ENCODE measurements at places on chromosomes 6 and 20.

DNA sequence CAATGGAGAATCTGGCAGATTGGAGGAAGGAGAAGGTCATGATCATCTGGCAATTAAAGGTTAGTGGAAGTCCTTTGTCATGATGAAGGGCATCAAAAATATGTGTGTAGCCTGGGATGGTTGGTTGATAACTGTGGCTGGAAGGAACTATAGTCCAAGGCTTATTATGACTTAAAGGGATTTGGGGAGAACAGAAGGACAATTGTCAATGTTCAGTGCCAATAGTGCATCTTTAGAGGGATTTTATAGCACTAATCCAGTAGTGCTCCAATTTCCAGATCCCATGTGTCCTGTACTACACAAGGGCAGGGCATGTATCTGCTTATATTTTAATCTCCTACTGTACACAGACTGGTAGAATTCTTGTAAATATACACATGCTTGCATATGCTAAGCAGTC is 5.0 kb upstream of the ZBTB24 start:
- no peak for DNase-seq

DNA sequence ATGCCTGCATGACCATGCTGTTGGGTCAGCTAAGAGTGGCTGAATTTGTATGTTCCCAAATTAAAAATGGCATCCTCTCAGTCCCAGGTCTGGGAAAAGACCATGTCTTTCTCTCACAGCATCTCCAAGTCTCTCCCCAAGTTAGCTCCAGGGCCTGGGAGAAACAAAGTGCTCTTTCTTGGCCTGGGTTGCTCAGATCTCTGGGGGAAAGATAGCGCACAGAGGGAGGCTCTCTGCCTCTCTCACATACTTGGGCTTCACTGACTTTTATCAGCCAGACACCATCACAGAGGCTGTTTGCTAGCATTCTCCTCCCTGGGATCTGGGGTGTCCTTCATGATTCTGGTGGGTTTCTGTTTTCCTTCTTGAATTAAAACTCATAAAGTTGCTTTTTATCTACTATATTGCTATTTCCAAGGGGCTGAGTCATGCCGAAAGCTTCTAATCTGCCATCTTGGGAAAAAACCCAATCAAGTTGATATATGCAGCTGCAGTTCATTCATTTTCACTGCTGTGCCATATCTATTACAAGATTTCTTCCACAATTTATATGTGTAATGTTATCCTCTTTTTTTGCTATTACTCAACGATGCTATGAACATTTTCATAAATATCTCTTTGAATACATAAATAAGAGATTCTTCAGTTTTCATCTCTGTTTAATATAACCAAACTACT is 190.2 kb downstream of the MOXD1 start:
- no peak for DNase-seq

DNA sequence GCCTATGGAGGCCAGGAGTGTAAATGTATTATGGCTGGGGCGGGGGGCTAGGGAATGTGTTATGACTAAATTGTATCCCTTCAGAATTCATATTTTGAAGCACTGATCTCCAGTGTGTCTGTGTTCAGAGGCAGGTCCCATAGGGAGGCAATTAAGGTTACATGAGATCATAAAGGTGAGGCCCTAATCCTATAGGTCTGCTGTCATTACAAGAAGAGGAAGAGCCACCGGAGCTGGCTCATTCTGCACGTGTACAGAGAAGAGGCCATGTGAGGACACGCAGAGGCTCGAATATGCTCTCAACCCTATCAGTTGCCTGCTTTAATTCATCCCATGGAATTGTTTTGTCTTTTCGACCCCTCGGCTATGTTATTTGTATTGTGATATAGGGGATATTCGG is 76.9 kb downstream of the VTA1 start:
- DNase-seq, result no peak

DNA sequence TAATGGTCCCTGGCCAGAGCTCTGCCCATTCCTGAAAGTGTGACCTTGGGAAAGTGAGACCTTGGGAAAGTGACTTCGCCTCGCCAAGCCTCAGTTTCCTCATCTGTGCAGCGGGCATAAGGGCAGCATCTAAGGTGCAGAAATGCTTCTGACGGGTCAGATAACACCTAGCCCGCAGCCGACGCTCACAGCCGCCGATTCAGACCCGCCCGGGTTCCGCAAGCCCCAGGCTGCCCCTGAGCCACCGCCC is 486 bp downstream of the FKBP1A start:
- DNase-seq, result no peak

DNA sequence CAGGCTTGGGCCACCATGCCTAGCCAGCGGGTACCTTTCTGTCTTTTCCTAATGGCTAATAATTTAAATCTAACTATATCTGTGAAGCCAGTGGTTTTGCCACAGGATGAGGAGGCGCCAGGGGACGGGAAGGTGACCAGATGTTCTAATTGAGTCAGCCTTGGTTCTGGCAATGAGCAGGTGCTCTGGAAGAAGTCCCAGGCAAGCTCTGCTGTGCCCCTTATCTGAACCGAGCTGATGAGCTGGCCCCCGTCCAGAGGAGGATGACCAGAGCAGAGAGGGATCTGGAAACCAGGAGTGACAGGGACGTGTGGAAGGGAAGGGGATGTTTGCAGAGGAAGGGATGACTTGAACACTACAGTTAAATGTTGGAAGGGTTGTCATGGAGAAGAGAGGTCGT is 46.7 kb downstream of the SLC35D3 start:
- no peak for DNase-seq

GRCh38 chr6:106511288-106512047 is 117.8 kb downstream of the RTN4IP1 start:
- DNase-seq, result no peak

- DNase-seq, result no peak
Measured at GRCh38 chr6:56677559-56677958, 34.9 kb upstream of the DST start.

- no peak for DNase-seq
Measured at GRCh38 chr20:3744806-3745685, 12.6 kb downstream of the HSPA12B start.

- no peak for DNase-seq
Measured at GRCh38 chr20:38373231-38373867, 27.1 kb downstream of the LBP start.

DNA sequence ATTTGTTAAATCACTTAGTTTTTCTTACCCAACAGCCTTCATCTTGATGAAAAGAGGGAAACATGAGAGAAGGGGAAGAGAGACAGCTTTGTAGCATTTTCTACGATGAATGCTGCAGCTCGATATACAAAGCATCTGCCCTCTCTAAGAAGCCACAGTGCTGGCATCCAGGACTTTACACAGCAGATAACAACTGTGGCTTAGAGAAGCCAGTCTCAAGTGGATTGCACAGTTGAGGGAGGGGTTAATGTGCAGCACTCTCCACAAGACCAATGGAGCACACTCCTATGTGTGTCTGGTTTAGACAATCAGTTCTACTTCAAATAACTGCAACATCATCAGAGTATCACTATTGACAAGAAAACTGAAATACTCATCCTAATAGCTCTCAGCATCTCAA is 5.8 kb downstream of the C6orf120 start:
- no peak for DNase-seq

GRCh38 chr6:107656401-107656800 is 166.5 kb downstream of the SOBP start:
- DNase-seq, result no peak

GRCh38 chr6:13273202-13273930 is 55.0 kb downstream of the TBC1D7 start:
- no peak for DNase-seq

DNA sequence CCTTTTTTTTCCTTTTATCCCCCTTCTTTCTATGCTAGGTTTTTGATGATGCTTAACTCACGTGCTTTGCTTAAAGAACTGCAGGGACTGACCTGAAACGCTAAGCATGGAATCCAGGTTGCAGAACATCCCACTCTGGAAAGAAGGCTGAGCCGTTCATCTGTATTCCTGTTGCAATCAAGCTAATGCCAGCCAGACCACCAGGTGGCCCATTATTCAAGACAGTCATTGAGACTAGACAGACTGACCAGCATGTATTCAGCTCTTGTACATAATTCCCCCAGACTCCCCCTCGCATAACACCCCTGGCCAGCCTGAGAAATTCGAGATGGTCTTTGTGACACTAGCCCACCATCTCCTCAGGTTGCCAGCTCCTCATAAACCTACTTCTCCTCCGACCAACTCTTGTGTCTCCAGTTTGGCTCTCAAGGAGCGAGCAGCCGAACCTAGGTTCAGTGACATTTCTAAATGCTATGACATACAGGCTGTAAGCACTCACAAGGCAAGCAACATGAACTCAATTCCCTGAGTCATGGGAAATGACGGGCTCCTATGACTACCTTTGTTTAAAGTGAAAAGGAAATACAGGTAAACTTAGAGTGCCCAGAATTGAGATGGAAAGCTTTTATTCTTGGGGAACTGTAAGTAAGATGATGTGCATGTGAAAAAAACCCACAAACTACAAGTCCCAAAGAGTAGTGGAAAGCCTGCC is 309.3 kb upstream of the CDYL start:
- no peak for DNase-seq

GRCh38 chr20:44057698-44058675 is 129.0 kb downstream of the JPH2 start:
- DNase-seq, result no peak

- no peak for DNase-seq
Measured at GRCh38 chr20:60586269-60587050, 628.2 kb downstream of the CDH26 start.

GRCh38 chr6:42819803-42820511 is 38.1 kb downstream of the BICRAL start:
- no peak for DNase-seq

DNA sequence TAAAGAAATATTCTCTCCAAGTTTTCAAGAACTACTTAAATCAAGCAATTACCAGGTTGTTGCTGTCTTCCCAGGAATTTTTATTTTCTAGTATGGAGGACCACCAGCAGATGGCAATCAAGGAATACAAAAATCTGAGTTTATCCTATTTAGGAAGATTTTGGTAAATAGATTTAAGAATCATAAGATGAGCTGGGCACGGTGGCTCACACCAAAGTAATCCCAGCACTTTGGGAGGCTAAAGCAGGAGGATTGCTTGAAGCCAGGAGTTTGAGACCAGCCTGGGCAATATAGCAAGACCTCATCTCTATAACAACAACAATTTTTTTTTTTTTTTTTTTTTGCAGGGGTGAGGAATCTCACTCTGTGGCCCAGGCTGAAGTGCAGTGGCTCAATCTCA is 19.3 kb upstream of the SEC63 start:
- DNase-seq, result no peak

DNA sequence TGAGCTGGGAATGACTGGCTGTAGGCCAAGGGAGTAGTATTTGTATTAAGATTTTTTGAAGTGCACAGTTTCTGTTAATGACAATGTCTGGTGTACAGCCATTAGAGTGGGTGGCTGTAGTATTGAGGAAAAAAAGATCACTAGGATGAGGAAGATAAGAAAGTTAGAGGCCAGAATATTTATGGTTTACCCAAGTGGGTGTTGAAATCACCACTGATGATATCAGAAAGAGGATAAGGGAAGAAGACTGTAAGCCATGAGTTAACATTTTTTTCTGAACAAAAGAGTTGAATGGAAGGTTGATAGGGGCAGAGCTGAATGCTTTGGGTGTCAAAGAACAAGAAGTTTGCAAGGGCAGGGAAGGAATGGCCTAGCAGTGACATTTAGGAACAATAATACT is 104.7 kb downstream of the PRDM13 start:
- no peak for DNase-seq

DNA sequence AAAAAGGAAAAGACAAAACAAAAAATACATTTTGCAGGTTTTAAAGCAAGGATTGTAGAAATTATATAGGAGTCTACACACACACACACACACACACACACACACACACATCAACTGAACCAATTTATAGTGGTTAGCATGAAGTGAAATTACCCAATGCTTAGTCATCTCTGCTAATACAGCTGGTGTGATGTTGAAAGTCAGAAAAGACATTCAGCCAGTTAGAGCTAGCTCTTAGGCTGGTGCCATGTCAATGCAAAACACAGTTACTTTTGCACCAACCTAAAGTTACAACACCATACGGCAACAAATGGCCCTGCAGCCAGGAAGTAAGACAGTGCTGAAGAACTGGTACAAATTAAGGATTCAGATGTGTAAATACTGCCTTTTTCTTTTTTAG is 15.2 kb downstream of the FAM210B start:
- DNase-seq, result no peak

- no peak for DNase-seq
Measured at GRCh38 chr6:80528115-80528514, 421.6 kb downstream of the BCKDHB start.

DNA sequence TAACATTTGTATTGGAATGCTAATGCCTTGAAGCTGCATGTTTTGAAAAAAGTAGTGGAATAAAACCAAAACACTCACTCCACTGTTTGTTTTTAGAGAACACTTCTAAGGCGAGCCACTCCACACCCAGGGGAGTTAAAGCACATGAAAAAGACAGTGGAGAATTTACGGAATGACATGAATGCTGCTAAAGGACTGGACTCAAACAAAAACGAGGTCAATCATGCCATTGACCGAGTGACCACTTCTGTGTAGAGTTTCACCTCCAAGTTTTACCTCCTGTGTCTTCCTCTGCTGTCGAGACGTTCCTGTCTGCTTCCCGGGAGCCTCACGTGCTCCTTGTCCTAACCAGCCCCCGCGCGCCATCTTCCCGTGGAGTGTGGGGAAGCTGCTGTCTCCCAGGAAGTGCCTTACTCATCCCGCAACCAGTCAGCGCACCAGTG is 127.8 kb downstream of the LRRC1 start:
- DNase-seq, result no peak

- DNase-seq, result no peak
Measured at GRCh38 chr6:17397764-17398194, 4.4 kb downstream of the CAP2 start.

Measured in anterior cingulate cortex (tissue), 58 donors.